Chondrocyte (in vitro differentiated cells): ENCODE measurements at places on chromosomes 7 and 10.

DNA sequence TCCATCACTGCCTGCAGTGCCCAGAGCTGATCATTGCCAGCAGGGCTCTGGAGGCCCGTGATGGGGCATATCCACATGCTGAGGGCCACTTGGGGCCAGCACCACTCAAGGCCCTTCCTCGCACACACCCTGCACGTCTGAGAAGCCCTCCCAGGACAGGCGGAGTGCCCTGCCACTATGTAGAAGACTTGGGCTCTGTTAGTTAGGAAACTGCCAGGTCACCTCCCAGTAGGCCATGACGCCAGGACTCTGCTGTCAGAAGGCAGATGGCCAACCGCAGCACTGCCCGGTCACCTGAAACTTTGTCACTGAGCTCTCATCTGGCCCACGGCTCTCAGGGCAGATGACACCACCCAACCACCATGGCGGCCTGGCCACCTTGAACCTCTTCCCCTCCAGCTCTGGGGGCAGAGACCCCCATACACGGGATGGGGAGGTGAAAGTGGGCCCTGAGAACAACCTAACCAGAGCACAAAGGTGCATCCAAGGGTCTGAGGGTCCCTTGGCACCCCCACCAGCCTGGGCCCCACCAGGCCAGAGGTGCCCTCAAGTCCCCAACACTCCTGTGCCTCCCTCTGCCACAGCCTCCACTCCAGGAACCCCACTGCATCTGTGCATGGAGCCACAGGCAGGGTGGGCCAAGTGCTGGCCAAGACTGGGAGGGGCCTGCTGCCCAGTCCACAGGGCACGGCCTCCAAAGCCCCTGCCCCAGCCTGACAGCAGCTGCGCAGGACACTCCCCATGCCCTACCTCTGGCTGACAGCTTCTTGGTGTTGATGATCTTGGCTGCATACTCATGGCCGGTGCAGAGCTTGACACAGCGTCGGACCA, 41.8 kb downstream of the CAMK2B start:
- peak; percentile 74 for DNase-seq

- no peak for DNase-seq
These were observed 7.1 kb downstream of the CCDC126 start for GRCh38 chr7:23604296-23604640.

DNA sequence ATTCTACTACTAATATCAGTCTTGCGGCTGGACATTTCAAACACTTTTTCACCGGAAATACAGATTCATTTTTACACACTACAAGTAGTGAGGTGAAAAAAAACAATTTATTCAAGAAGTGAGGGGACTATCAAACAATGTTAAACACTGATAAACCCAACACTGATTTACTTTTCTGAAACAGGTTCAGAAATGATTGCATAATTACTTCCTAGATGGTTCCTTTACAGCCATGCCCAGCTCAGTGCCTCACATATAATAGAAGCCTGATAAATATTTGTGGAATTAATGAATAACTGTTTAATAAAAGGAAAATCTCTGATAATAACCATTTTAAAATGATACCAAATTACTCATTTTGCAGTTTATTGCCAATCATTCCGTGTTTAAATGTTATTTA, 34.6 kb downstream of the FRA10AC1 start:
- no peak for DNase-seq

DNA sequence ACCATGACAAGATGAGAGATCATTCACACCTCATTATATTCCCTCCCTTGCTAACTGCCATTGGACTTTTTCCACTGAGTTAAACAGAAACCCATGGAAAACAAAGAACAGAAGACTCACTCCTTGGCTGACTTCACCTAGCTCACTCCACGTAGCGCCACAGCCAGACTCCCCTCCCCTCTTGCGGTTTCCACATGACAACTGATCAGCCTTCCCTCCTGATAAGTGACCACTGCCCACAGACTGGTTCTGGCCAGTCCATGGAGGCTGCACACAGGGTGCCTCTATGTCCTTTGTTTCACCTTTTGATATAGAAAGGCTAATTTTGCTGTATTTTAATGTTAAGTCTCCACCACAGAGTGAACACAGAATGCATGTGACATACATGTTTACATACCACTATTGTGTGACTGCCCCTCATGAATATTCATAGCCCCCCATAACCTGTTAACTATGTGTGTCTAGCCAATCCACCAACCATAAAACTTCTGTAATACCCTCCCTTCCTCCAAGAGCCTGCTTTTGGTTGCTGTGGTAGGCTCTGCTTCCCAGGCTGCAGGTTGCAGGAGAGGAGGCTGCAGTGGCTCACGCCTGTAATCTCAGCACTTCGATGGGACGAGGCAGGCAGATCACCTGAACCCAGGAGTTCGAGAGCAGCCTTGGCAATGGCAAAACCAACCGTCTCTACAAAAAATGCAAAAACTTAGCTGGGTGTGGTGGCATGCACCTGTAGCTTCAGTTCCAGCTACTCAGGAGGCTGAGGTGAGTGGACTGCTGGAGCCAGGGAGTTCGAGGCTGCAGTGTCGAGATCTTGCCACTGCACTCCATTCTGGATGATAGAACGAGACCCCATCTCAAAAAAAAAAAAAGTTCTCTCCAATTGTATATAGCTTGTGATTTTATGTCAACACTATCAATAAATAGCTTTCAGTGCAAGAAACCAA, 10.0 kb upstream of the IFIT5 start:
- no peak for DNase-seq

DNA sequence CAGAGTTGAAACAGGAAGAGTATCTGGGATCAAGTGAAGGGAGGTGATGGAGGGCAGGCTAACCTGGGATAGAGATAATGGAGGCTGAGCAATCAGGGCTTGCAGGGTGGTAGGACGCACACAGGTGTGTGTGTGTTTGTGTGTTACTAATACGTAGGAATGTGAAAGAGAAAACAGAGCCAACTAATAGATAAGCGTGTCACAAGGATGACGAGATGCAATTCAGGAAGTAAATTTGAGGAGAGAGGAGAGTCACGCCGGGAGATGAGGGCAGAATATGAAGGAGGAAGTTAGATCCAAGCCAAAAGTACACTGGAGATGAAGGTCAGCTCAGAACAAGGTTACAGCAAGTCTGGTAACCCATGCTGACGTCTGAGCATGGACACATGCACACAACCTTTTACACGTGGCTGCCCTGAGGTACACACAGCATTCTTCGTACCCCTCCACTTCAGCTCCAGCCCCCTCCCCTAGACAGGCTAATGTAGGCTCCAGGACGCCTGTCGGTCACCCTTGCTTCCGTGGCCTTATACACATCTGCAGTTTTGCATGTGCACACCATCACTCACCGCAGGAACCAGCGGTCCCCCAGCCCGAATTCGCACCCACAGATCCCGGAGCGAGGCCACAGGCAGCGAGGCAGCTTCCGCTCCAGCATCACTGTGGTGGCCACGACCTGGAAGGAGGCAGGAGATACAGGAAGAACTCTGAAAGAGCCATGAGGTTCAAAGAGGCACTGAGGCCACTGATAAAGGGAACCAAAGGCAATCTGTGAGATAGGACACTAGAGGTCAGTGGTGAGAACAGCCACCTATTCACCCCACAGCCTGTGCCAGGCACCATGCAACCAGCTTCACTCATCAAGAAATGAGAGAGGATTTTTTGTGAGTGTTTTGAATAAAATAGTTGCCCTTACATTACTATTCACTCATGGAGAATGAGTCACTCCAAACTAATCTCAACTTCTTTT, 23.7 kb upstream of the TRPV6 start:
- no peak for DNase-seq

GRCh38 chr10:110410329-110411046, 87.2 kb upstream of the DUSP5 start:
- DNase-seq = no peak

DNA sequence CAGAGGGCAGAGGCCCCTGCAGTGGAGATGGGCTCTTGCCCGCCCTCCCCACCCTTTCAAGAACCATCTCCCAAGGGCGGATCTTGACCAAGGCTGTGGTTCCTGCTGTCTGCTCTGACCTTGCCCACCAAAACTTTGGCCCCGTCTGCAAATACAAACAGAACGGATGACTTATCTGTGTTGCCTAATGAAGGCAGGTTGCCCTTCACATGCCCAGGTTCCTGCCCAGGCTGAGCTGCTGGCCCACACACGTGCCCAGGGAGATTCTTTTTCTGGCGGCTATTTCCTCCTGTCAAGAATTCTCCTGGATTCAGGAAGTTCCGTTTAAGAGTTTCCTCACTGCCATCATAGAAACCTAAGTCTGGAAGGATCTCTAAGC, 78.3 kb downstream of the PROSER2 start:
- DNase-seq = peak; percentile 32

DNA sequence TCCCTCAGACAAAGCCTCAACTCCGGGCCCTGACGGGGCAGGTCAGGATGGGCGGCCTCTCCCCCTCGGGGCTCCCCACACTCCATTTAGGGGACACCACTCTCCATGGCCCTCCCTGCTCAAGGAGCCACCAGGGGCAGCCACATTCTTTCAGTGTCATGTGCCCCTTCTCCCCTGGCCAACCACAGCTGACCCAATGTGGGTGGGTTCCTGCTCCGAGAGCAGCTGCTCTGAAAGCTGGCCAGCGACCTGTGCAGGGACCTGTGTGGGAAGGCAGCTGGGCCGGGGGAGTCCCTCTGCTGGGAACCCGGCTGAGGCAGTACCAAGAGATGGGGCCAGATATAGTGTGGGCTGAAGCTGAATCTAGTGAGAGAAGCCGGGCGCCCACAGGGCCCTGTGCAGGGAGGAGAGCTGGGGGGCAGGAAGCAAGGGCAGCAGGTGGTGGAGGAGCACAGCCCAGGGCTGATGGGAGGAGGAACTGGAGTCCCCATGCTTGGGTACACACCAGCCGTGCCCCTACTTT, 40.6 kb upstream of the NPFFR1 start:
- peak; percentile 81 for DNase-seq

DNA sequence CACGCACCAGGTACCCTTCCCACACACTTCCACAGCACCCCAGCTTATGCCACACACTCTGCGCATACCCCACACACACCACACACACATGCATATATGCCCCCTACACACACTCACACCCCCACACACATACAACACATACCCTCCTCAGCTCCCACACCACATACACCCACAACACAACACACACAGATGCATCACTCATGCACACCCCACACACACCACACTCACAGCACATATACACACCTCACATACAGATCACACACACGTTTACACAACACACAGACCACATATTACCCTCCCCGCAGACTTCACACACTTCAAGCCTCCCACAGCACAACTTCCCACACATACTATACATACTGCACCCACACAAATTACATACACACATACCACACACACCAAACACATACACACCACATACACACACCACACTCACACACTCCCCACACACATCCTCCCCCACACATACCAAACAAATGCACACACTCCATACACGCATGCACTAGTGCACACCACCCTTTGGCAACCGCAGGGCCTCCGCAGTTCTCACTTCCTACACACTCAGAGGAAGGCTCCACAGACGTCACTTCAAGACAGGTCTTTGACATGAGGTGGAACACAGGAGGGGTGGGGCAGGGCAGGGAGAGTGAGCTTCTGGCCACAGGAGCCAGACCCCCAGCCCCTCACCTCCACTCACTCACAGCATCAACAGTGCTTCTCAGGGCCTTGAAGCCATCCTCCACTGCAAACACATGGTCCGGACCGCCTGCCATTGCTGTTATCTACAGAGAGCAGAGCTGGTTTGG, 18.5 kb upstream of the ANTXRL start:
- DNase-seq = no peak

DNA sequence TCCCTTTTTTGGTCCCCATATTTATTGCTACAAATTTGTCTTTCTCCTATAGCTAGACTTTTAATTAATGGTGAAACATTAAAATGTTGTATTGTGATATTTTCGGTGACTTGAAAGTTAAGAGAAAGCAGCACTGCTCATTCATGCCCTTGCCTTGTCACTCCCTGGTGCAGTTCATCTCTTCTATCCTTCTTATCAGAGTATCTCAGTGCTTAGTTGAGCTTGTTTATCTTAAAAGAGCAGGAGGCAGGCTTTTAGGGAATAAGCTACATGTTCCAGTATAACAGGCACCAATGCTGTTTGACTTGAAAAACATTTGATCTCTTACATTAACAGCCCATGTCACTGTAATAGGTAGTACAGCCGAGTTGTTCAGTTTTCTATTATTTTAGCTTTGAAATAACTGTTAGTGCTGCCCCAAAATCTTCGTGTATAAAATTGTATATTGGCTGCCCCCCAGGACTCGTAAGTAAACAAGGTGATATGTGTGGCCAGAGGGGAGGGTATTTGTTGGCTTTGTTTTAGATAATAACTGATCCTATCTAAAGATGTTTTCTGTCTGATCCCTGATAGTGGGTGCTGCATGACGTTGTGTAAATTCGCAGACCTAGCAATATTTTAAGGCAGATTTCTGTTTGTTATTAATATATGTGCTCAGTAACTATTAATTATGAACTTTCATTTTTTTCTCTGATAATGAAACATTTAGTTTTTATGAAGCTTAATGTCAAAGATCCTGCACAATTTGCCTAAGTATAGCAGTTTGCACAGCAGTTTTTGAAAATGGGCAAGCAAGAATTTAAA, 96.5 kb downstream of the BTRC start:
- no peak for DNase-seq

GRCh38 chr10:102653060-102653459, 8.8 kb downstream of the TRIM8 start:
- DNase-seq = peak; percentile 26

- DNase-seq = no peak
These were observed 8.0 kb downstream of the CLDN3 start for GRCh38 chr7:73761854-73762658.

- no peak for DNase-seq
These were observed 6.9 kb upstream of the PDGFA start for GRCh38 chr7:526460-527034.

DNA sequence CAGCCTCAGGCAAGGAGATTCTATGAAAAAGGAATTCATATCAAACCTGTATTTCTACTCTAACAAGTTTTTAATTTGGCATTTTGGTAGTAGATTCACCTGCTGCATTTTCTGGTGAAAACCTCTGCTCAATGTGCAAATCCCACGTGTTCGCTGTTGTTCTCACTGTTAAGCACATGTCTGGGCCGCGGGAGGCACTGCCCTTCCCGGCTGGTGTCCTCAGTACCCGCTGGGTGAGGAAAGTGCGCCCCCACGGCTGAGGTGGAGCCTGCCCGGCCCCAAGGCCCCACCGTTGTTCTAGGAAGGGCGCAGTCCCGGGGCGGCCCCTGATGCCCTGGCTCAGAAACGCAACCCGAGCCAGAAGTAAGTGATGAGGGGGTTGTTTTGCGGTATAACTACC, 193.4 kb upstream of the VWC2 start:
- no peak for DNase-seq

DNA sequence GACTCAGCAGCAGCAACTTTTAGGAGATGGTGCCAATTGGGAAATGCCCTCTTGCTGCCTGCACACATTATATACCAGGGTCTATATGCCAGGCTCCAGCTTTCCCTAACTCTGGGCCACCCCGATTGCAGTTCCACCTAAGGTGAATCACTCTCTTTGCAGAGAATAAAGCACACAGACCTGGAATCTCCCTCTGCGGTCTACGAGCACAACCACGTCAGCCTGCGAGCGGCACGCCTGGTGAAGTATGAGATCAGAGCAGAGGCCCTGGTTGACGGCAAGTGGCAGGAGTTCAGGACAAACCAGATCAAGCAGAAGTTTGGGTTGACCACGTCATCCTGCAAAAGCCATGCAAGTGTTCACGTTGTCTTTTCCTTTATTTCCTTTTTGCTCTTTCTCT, 38.2 kb upstream of the PLEKHA1 start:
- DNase-seq = no peak

GRCh38 chr7:8120390-8121058, 141.4 kb downstream of the ICA1 start:
- no peak for DNase-seq
